ENCODE measurements at places on chromosomes 11 and 22.

GRCh38 chr22:41940832-41941765, 5.9 kb downstream of the CENPM start:
- DNase-seq, result peak; percentile 78

GRCh38 chr11:125494974-125495725, 915 bp downstream of the FEZ1 start:
- DNase-seq, result no peak

DNA sequence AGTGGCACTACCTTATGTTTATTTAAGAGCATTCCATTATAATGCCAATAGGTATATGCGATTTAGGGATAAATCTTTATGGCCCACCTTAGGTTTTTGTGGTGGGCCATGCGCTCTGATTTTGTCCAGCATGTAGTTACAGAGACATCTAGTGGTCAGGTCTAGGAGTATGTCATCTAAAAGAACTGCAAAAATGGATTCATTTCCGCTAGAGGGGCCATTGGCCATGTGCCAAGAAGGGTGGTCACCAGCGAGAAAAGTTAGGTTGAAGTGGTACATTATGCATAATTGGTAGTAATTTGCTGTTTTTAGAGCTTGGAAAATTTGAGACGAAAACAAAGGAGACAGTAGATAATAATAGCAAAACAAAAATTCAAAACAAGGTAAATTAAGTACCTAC, 27.7 kb downstream of the LRRC4C start:
- no peak for DNase-seq

- peak; percentile 40 for DNase-seq
Measured at GRCh38 chr11:34243600-34244464, 114.0 kb downstream of the ABTB2 start.

- no peak for DNase-seq
Measured at GRCh38 chr11:105953886-105954285, 68.2 kb downstream of the MSANTD4 start.

- DNase-seq, result no peak
Measured at GRCh38 chr11:45565446-45565988, 99.9 kb downstream of the CHST1 start.

DNA sequence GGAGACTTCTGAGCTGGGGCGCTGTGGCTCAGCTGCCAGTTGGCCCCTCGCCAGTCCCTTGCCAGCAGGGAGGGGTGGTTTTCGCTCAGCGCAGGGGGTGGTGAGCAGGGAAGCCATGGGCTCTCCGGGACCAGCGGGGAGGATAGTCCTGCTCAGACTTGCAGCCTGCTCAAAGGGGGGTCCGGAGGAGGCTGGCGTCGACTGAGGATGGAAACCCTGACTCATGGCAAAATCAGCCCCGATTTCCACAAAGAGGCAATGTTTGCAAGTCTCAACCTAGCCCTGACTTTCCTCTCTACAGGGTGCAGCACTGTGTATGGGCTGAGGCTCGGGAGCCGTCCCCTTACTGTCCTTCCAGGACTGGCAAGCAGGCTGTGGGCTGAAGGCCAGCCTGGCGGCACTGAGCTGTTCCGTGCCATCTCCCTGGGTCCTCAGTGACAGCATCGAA, 35.1 kb downstream of the FBLN1 start:
- no peak for DNase-seq

DNA sequence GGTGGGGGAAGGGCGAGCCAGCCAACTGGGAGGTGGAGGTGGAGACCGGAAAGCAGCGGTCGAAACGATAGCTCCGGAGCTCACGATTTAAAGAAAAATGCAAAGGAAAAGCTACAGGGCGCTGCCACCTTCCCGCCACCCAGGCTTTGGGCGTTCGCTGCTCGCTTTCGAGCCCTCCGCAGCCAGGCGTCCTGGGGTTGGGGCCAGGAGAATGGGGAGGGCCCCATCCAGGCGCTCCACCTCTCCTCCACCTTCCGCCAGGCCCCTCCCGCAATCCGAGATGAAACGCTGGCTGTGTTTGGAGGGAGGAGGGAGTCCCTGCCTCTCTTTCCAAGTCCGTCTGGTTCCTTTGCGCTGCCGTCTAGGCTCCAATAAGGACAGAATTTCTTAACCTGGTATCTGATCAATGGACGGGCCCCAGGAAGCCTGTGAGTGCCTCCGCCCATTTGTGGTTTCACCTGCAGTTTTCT, 483 bp upstream of the ABTB2 start:
- peak; percentile 26 for DNase-seq

DNA sequence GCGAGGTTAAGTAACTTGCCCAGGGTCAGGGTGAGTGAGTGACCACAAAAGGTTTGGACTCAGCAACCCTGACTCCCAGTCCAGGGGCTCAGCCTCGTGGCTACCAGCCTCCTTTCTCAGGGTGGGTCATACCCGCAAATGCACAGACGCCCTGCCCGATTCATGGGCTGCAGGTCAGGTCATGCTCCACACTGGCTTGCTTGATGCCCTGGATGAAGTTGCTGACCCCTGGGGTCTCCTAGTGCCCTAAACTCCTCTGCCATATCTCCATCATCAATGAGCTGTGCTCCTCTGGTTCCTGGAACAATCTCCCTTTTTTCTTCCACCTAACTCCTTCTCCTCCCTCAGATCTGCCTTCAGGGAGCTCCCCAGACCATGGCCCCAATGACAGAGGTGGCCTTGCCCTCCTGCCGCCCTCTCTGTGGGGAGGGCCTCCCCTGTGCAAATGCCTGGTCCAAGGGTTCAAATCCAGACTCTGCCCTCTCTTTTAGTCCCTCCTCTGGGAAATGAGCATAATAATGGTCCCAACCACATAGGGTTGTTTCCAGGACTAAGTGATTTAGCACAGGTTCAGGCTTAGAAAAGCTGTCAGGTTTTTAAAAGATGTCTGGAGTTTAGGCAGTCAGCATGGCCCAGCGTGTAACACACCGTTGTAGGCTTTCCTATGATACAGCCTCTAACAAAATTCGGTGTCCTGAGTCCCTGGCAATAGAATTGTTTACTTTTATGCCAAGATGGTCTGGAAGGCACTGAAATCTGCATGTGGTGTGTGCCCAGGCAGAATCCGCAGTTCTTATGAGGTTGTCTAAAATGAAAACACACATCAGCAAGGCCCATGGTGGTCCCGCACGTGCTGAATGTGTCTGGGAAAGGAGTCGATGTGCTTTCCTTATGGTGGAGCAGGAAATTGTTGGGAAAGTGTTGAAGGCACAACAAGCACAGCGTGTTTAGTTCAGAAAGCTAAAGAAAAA, 63.6 kb downstream of the CD82 start:
- no peak for DNase-seq

- DNase-seq, result no peak
Measured at GRCh38 chr11:32331792-32332191, 103.5 kb downstream of the WT1 start.

GRCh38 chr11:108035690-108036089, 27.0 kb downstream of the CUL5 start:
- no peak for DNase-seq

GRCh38 chr22:26446808-26447515, 17.9 kb downstream of the ASPHD2 start:
- no peak for DNase-seq

- no peak for DNase-seq
Measured at GRCh38 chr11:8717876-8718753, 35.5 kb downstream of the RPL27A start.

- no peak for DNase-seq
Measured at GRCh38 chr22:48662476-48663135, 1165.1 kb downstream of the BRD1 start.

- no peak for DNase-seq
Measured at GRCh38 chr11:121766991-121767390, 314.2 kb upstream of the SORL1-AS1 start.

GRCh38 chr22:19844377-19845053, 10.2 kb downstream of the GNB1L start:
- DNase-seq, result no peak

GRCh38 chr11:70054004-70054403, 24.1 kb upstream of the ANO1 start:
- DNase-seq, result no peak

- no peak for DNase-seq
Measured at GRCh38 chr11:2690596-2691354, 9.0 kb downstream of the KCNQ1OT1 start.

DNA sequence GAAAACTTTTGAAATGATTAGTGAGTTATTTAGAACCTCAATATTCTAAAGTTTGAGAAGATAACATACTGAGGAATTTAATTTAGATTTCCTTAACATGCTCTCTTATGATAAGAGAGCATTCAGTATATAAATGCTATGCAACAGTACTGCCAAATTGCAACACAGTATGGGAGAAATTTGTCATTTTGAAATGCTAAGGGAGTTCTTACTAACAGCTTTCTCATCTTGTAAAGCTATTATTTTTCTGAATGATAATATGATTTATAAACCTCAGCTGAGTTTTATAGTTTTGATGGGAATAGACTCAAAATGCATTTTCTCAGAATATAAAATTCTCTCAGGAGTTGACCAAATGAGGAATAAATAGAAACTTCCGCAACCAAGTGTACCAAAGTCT, 108.4 kb downstream of the SPON1 start:
- no peak for DNase-seq

DNA sequence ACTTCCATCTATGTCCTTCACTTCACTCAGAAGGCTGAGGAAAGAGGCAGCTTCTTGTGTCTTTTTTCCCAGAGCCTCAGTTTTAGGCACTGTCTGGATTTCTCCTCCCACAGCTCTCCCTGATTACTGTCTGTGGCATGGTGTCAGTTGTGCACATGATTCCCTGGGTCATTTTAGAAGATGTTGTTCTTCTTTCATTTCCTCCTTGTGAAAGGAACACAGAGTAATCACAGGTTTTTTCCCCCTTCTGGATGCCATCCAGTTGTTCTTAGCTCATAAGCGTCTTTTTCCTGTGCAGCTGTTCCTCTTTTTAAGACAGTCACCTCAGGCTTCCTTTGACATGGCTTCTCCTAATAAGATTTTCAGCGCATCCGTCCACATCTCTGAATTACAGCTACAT, 212.2 kb downstream of the FAM181B start:
- no peak for DNase-seq

DNA sequence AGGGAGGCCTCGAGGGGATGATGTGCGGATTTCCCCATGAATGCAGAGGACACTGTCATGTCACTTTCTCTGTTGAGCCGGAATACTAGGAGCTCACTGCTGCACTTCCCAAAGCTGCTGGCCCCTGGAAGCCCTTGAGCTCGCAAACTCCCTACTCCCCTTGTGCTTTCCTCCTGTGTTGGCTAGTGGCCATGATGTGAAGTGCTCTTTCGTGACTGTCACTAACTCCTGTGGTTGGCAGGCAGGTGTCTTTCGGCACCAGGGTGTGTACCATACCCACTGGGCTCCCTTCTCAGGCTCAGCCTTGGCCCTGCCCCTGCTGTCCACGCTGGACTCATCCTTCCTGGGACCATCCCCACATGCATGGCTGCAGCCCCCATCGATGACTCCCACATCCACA, 86.2 kb downstream of the BTBD10 start:
- DNase-seq, result no peak

GRCh38 chr22:35564975-35565867, 24.6 kb downstream of the RASD2 start:
- no peak for DNase-seq

- no peak for DNase-seq
Measured at GRCh38 chr11:11731311-11732083, 109.7 kb upstream of the GALNT18 start.

DNA sequence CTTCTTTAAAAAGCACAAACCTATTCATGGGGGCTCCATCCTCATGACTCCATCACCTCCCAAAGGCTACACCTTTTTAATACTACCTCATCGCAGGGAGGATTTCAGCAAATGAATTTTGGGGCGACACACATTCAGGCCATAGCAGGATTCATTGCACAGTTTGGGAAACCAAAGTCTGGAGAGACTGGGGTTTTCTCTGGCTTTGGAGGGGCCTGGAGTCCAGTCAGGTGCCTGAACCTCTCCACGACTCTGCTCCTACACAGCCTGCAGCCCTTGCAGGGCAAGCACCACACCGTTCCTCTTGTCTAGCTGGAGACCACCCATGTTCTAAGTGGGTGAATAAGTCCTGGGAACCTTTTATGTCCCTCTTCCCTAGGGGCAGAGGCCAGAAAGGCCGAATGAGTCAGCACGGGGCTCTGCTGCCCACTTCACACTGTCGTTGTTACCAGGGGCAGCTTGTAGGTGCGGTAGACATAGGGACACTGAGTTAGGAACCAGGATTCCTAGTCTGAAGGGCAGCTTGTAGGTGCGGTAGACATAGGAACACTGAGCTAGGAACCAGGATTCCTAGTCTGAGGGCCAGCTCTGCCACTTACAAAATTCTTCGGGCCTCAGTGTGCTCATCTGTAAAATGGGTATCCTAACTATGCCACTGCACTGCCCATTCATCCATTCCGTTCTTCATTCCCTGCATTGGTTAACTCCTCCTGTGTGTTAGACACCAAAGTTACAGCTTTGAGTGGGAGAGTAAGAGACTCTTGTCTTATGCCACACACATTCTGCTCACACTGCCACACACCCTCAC, 251.7 kb upstream of the B3GAT1 start:
- DNase-seq, result no peak

DNA sequence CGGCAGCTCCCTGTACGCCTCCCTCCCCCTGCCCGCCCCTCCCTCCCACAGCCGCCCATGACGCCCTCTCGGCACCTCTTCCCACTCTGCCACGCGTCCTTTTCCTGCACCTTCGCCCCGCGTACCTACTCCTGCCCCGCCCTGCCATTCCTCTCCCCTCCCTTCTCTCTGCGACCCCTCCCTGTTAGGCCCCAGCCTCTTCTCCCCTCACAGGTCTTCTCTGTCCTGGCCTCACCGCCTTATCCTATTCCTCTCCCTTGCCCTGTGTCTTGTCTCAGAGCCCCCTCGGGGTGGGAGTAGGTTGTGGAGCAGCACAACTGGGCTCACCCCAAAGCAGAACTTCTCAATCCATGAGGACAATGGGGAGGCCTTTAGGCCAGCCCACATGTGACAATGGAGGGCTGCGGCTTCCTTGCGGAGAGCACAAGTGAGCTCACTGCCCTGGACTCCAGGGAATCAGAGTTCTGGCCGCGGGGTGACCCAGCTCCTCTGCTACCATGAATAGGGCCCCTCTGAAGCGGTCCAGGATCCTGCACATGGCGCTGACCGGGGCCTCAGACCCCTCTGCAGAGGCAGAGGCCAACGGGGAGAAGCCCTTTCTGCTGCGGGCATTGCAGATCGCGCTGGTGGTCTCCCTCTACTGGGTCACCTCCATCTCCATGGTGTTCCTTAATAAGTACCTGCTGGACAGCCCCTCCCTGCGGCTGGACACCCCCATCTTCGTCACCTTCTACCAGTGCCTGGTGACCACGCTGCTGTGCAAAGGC, 539 bp downstream of the SLC35C1 start:
- peak; percentile 32 for DNase-seq

- DNase-seq, result no peak
Measured at GRCh38 chr11:62498031-62498430, 48.6 kb downstream of the AHNAK start.

- DNase-seq, result peak; percentile 30
Measured at GRCh38 chr11:14644226-14645014, 816 bp downstream of the PDE3B start.

- no peak for DNase-seq
Measured at GRCh38 chr11:116397602-116398084, 375.1 kb downstream of the BUD13 start.

GRCh38 chr22:40819599-40820140, 524 bp upstream of the SLC25A17 start:
- no peak for DNase-seq

GRCh38 chr11:45110562-45110961, 35.9 kb upstream of the PRDM11 start:
- peak; percentile 68 for DNase-seq

- DNase-seq, result no peak
Measured at GRCh38 chr11:126793596-126793995, 207.0 kb downstream of the KIRREL3 start.
